HuH-7.5 (cell line): ENCODE measurements at places on chromosomes 6 and 20.

GRCh38 chr6:44559486-44560270 is 172.2 kb downstream of the CDC5L start:
- DNase-seq, result no peak

DNA sequence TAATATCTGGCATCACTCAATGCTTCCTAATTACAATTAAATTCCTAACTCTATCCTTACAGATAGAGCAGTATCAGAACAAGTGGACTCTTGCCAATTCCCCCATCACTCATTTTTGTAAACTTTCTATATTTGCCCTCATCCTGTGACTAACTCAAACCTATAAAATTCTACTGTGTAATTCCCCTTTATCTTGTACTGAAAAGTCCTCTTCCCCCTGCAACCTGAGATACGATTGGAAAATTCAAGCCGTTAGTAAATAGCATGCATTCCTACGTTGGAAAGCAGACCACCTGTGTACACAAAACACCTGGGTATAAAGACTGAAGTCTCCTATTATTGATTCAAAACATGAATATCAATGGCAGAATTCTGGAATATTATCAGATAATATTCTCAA is 70.4 kb upstream of the KCNQ5 start:
- no peak for DNase-seq

DNA sequence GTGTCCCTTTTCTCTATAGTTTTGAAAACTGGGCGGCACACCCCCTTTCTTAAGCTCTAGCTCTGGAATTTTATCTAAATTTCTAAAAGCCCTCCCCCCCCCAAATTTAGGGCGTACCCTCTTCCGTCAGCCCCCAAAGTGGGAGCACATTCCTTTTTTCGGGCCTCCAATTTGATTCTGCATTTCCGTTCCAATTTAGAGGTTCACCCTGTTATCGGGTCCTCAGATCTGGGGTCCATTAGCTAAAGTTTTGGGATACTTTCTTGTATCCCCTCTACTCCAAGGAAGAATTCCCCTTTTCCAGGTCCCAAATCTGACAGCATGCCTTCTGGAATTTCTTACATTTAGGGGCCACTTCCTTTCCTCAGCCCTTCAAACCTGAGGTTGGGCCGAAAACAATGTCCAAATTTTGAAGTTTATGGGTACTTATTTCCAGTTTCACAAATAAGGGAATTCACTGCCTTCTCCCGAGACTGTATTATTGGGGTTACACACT is 796 bp downstream of the PHF20 start:
- DNase-seq, result no peak

GRCh38 chr6:38262609-38263008 is 377.1 kb downstream of the BTBD9 start:
- DNase-seq, result no peak

DNA sequence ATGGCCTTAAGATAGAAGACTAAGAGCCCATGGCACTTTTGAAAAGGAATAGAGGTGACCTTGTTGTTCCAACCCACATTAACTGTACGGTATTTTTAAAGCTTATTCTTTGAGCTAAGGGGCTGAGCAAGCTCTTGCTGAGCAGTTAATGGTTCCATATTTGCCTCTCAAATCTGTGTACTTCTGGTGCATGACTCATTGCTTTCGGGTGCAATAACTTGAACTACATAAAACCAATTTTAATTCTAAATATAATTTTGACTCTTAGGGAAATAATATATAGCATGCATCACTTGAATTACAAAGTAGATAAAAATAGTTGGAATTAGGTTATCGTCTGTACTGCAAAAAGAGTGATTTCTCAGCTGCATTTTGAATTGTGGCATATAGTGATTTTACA is 348.1 kb upstream of the CITED2 start:
- DNase-seq, result no peak
